ENCODE measurements at places on chromosomes 2 and 18.
A peak's percentile ranks its signal among the peaks of the same experiment; 100 is the strongest.

GRCh38 chr2:231347638-231348037, 47.9 kb upstream of the B3GNT7 start:
- no peak for DNase-seq

- no peak for DNase-seq
These were observed 128.5 kb downstream of the CALCRL start for GRCh38 chr2:187319441-187320108.

- DNase-seq = no peak
These were observed 30.1 kb downstream of the SPRED2 start for GRCh38 chr2:65402323-65402722.

DNA sequence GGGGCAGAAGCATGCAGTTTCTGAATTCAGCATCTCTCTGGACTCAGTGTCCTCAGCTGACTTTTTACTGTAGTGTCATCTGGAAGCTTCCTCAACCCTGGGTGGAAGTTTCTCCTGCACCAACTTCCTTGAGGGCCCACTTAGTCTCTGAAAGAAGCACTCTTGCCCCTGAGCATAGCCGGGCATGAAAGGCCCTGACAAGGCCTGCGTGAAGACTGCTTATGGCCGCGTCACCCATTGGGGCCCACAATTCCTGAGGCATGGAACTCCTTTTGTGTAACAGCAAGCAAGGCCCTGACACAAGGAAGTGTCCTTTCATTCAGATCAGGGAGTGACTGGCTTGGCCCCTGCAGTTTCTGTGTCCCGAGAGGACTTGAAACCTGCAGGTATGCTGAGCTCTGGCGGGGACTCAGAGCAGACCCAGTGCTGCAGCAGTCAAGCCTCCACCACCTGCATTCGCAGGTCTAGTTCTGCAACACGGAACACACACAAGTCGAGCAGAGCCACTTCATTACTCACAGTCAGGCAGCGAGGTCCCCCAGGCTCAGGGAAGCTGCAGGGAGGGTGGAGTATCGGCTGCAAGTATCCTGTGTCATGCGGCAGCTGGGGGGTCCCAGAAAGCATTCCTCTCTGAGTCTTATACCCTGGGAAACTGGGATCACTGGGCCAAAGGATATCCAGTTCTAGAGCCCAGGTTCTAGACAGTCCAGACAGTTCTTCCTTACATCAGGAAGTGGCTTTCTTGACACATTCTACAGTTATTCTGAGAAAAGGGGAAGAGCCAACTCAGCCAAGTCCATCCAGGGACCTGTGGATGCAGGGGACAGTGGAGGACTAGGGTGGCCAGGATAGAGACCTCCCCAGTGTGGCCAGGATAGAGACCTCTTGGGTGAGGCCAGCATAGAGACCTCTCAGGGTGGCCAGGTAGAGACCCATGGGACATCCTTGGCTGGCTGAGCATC, 35.6 kb upstream of the PRLH start:
- no peak for DNase-seq

- DNase-seq = no peak
These were observed 104.2 kb downstream of the TGIF1 start for GRCh38 chr18:3554091-3554601.

DNA sequence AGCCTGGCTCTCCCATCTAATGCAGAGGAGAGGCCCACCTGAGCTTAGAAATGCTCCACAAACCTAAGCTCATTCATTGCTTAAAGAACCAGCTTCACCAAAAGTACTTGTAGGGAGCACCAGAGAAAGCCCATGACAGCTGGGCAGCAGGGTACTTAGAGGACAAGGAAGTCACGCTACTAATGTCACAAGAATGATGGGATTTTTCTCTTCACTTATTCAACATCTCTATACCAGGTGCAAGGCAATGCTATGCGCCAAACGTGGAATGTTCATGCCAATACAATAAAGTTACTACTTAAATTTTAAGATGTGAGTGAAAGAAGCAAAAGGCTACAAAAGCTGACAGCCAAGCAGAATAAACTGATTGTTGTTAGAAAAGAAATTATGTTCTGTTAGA, 36.0 kb downstream of the LONRF2 start:
- no peak for DNase-seq

DNA sequence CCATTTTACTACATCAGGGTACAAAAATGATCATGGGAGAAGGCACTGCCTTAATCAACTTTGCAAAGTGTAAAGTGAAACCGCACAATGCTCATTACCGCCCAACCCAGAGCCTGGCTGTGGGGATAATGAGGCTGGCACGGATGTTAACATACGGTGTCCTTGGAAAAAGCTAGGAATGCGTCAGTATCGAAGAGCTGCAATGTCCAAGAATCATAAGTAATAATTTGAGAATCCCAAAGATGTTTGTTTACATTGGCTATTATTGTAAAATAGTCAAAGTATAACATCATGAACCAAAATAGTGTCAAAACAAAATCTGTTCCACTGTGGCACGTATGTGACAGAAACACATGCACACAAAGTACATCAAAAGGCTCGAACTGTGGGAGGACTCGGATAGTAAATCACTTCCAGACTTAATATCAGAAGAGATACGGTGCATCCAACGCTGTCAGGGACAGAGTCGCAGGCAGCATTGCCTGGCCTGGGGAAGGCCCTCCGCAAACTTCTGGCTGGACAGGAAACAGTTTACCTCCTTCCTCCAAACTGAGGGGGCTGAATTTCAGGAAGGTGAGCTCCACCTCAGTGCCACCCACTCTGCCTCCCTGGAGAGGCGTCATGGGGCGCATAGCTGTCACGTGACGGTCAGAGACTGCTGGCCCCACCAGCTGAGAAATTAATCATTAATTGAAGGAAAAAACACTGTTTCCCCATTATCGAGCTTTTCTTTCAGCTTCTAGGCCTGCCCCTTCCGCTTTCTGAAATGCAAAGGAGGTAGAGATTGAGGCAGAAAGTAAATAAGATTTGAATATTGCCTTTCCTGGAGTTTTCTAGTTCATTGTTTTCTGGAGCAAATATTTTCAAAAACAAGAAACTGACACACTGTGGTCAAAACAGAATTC, 1.8 kb upstream of the ID2 start:
- no peak for DNase-seq

- no peak for DNase-seq
These were observed 7.1 kb upstream of the UPP2 start for GRCh38 chr2:158094487-158095092.

DNA sequence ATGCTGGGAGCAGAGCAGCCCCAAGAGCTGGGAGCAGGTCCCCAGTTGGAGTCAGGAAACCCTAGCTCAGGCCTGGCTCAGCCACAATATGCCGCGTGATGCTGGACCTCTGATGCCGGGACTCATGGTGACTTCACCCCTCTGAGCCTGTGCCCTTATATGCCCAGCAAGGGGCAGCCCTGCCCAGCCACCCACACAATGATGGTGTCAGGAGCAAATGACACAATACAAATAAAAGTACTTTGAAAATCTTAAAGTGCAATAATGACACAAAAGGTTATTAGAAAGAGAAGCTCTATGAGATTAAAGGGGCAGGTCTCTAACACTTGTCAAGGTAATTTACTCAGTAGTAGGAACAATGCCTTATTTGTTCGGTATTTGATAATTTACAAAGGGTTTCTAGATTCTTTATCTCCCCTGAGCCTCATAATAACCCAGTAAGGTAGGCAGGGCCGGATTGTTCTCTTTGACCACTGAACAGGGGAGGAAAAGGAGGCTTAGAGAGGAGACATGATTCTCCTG, 18.3 kb upstream of the KIF3C start:
- DNase-seq = no peak

DNA sequence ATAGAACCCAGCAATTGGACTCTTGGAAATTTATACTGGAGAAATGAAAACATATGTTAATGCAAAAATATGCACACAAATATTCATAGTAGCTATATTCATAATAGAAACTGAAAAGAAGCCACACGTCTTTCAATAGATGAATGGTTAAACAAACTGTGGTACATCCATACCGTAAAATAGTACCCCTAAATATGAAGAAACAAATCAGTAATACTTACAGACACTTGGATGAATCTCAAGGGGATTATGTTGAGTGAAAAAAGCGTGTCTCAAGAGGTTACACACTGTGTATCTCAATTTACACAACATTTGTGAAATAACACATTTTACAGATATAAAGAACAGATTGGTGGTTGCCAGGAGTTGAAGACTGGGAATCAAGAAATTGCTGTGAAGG, 61.1 kb upstream of the ARHGAP15 start:
- no peak for DNase-seq

DNA sequence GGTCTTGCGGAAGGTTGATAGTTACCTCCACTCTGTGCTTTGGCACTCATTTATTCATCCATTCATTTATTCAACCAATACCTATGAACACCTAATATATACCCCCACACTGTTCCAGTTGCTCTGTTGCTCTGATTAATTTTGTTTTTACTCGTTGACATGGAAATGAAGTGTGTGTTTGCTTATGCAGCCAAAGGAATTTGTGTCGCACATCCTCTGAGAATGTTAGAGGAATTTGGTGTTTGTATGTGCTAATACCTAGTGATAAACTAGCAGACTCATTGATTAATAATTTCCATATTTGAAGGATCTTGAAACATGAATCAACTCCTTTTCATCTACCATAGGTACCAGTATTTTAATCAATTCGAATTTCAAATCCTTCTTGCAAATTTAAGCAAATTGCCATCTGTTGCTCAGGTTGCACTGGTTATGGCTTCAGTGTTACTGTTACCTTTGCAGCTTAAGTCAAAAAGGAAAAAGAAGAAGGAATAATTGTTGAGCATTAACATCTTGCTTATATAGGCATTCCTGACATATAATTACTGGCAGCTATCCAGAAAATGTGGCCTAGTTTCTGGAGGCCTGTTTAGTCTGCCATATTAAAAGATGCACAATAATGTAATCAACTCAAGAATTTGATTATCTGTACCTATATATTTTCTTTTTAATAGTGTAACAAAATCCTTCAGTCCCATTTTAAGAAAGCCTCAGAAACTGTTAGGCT, 25.7 kb upstream of the CRIM1 start:
- no peak for DNase-seq

DNA sequence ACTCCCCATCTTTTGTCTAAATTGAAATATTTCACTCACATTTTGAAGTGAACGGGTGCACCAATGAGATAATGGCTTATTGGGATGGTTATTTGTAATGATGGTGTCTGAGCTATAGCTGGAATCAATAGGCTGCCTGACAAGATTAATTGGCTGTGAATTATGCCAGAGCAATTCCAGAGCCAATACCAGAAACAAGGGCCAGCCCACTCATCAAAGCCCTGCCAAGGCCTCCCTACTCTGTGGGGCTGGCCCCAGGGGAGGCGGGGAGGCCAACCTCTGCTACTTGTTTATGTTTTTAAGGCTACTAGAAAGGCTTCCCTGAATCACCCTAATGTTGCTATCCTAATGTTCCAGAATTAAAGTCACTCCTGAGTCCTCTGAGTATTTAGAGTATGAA, 29.1 kb upstream of the NEMP2 start:
- DNase-seq = no peak

DNA sequence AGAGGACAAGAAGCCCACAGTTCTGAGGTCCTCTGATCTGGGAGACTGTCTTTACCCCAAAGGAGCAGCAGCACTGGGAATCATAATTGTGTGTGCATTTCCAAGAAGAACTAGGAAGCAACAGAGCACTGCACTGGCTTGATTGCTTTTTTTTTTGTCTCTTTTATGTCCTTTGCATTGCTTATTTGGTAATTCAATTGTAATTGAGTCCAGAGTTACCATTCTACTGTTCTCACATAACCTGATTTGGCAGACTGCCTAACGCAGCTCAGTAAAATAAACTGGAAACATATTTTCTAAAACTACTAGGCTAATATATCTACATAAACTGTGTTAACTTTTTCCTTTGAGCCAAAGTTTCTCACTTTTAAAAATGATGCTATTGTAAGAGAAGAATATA, 190.3 kb upstream of the SLC8A1 start:
- DNase-seq = no peak

- DNase-seq = no peak
These were observed 28.0 kb downstream of the LDLRAD4 start for GRCh38 chr18:13246591-13246990.

GRCh38 chr2:525611-526010, 151.6 kb downstream of the TMEM18 start:
- no peak for DNase-seq

- no peak for DNase-seq
These were observed 29.2 kb downstream of the MROH2A start for GRCh38 chr2:233807215-233807865.

- DNase-seq = no peak
These were observed 190.2 kb upstream of the GATA6 start for GRCh38 chr18:21979171-21979560.

- DNase-seq = no peak
These were observed at the start of gene SULT1C2 for GRCh38 chr2:108288534-108289106. Gene SULT1C2, plus strand, starts transcription at chr2:108288895. Its CDS starts 4,773 bp downstream, at chr2:108293668.

DNA sequence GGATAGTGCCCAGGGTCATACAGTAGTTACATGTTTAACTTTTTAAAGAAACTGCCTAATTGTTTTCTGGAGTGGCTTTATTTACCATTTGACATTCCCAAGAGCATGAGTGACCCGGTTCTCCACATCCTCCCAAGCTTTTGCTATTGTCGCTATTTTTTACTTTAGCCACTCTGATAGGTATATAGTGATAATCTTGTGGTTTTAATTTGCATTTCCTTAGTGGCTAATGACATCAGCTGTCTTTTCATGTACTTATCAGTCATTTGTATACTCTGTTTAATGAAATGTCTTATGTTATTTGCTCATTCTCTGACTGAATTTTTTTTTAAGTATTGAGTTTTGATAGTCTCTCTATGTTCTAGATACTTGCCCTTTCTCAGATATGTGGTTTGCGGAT, 109.7 kb upstream of the HS6ST1 start:
- no peak for DNase-seq

DNA sequence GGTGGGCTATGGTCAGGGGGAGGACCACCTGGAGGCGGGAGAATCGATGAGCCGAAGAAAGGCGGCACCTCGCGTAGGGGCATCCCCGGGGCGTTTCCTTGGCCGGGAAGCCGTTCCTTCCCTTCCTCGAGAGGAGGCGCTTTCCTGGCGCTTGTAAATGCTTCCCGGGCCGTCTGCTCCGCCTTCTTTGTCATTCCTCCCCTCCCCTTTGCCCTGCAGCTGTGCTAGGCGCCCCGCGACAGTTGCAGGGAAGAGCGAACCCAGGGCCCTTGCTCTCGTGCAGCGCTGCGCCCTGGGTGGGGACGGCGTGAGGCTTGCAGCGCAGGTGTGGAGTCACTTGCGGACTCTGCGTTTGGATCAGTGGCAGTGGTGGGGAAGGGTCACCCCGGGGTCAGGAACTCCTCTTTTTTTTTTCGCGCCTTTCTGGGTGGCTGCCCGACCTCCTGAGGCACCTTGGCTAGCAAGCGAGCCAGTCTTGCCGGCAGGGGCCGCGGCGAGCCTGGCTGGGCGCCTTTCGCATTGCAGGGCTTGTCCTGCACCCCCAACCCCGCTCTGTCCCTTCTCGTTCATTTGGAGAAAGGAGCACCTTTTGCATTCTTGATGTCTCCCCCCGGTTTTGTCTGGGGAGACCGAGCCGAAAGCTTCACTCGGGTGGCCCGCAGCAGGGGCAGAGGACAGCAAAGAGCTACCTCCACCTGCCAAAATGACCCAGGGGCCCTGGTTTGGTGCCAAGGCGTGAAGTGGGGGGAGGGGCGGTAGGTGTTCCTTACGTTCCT, 858 bp downstream of the KCNS3 start:
- peak; percentile 96 for DNase-seq

GRCh38 chr18:51610481-51610880, 413.0 kb upstream of the MEX3C start:
- no peak for DNase-seq

GRCh38 chr2:74255660-74256213, 57.3 kb downstream of the MTHFD2 start:
- no peak for DNase-seq
